ENCODE measurements at places on chromosomes 3 and 15.
A peak's percentile ranks its signal among the peaks of the same experiment; 100 is the strongest.

DNA sequence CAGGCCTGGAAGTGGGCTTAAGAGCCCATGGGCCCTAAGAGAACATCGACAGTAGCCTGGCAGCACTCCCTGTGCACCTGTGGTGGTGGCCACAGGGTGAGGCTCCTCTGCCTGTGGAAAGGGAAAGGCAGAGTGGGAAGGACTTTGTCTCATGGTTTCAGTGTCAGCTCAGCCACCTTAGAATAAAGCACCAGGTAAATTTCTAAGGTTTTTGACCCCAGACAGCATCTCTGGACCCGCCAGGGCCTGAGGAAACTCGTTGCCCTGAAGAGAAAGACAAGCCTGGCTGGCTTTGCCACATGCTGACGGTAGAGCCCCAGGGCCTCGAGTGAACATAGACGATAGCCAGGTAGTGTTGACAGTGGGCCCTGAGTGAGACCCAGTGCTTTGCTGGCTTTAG is 22.1 kb downstream of the GOLGA6A start:
- DNase-seq = no peak

DNA sequence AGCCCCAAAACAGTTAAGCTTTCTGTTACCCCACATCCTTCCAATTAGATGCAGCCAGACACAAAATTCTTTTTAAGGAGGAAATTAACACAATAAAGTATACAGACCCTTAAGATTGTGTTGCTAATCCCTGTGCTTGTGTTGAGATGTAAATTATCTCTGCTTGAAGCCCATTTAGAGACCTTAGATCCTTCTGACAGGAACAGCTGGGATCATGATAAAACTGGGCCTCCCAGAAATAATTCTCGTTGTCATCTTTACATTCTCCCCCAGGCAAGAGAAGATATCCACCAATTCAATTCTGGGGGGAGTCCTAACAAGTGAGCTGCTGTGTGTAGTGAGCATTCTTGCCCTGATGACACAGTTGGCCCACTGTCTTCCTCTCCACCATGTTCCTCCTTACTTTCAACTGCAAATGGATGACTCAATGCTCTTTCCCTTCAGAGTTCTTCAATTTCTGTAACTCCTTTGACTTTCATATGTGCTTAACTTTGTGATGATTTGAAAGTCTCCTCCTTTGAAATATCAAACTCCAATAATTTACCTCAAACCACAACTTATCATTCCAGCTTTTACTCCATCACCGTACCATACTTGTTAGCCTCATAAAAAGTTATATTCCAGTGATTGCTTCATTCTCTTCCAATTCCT is 186.6 kb downstream of the RAP2B start:
- DNase-seq = no peak

DNA sequence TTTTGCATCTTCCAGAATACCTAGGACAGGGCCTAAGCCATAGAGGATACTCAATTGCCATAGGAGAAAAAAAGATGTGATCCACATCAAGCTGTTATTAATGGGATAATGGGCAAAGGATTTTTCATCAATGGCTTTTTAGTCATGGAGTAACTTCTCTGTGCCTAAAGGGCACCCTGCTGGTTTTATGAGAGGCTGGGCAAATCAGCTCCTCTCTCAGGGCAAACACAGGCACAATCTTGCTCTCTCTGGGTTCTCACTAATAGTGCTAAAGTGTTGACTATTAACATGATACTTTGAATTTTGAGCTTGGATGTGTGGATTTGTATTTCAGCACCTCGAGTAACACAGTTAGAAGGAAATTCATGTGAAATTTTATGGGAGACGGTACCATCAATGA is 67.6 kb downstream of the GHSR start:
- no peak for DNase-seq

DNA sequence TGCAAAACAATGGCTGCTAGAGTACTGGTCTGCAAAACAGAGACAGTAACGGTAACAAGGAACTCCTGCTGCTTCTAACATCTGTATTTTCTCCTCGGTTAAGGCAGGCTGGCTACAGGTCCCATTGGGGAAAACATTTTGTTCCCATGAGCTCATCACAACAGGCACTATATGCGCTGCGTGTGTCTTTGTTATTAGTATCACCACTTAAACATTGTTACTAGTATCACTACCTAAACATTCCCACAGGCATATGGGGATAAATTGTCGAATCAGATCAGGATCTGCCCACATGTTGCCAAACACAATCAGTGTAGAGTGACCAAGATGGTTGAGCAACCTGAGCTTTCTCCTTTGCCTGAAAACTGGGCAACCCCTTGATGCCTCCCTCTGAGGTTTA is 77.2 kb downstream of the TOP2B start:
- DNase-seq = no peak

DNA sequence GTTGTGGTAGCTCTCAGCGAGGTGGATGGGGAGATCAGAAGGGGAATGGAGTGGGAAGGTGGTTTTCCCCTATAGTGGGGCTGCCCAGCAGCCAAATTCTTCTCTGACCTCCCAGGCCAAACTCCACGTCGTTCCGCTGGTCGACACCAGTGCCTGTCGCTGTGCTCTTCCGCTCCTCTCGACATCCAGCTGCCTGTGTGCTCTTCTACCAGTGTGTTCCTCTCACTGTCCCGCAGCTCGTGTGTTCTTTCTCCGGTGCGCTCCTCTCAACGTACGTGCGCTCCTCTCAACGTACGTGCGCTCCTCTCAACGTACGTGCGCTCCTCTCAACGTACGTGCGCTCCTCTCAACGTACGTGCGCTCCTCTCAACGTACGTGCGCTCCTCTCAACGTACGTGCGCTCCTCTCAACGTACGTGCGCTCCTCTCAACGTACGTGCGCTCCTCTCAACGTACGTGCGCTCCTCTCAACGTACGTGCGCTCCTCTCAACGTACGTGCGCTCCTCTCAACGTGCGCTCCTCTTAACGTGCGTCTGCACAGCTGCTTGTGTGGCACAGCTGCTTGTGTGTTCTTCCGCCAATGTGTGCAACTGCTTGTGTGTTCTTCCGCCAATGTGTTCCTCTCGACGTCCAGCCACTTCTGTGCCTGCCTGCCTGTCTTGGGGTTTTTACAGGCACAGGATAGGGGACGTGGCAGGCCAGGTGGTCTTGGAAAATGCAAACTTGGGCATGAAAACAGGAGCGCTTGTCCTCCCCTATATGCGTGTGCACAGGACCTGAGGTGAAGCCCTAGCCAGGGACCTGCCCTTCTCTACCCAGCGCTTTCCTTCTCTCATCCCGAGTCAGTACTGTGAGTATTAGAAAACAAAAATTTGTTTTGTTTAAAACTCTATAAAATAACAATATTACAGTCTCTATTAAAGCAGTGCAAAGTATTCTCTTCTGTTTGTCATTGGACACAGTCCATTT is 991.1 kb downstream of the GBE1 start:
- DNase-seq = peak; percentile 8

All from hematopoietic multipotent progenitor cell treated with erythropoietin and hydrocortisone succinate and interleukin-3 and kit ligand, for 4 days (in vitro differentiated cells).